H9 (cell line): ENCODE measurements at places on chromosomes 16 and 17. TPM values are rescaled to one million over a fixed set of nuclear protein-coding genes. Genes with fewer than 3 reads are reported as not detected.

TRPV3 gene
- total RNA-seq = 0.63 and 1.2 TPM in 2 replicates

CACNA1H gene
- total RNA-seq = 41.9 and 43.3 TPM in 2 replicates

SSTR5 gene
- 0.22 and 0.37 TPM in 2 replicates for total RNA-seq

RAB11FIP4 gene
- 25.7 and 26.1 TPM in 2 replicates for total RNA-seq

CKLF gene
- total RNA-seq = 23.1 and 25.9 TPM in 2 replicates

ADAD2 gene
- total RNA-seq = 0.99 and 1.0 TPM in 2 replicates

MLST8 gene
- total RNA-seq = 74.5 and 75.9 TPM in 2 replicates
